T-cell (primary cell): ENCODE measurements at places on chromosomes 5 and 9.

DNA sequence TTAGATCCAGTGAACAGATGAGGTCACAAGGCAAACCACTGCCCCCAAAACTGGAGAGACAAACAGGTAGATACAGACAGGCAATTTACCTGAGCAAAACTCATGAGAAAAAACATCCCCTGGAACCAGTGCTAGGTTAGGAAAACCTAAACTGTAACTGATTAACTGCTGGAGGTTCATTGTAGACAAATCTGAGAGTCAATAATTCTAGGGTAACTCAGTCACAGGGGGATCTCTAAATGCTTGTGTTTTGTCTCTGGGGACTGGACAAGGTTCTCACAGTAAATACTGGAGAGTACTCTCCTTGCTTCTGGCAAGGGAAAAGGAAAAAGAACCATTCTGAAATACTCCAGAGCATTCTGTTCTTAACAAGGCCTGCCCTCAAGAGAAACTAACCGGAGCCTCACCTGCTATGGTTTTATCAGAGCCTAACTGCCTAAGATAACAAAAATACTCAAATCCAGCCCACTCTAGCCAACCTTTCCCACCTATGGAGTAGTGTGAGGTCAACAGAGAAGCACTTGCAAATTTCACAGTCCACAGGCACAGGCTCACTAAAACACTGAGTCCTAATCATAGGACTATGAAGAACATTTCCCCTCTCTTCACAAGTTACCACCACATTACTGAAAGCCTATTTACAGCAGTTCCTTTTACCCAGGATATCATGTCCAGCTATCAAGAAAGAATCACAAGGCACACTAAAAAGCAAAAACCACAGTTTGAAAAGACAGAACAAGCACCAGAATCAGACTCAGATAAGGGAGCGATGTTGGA lies 139.9 kb upstream of the ACOT12 start:
- no peak for DNase-seq

- no peak for DNase-seq
These were observed 207.6 kb upstream of the DMRTA1 start for GRCh38 chr9:22238809-22239684.

- no peak for DNase-seq
These were observed 207.1 kb upstream of the VLDLR start for GRCh38 chr9:2414465-2414864.

GRCh38 chr5:55758231-55758630 lies 20.4 kb downstream of the DDX4 start:
- DNase-seq: no peak

DNA sequence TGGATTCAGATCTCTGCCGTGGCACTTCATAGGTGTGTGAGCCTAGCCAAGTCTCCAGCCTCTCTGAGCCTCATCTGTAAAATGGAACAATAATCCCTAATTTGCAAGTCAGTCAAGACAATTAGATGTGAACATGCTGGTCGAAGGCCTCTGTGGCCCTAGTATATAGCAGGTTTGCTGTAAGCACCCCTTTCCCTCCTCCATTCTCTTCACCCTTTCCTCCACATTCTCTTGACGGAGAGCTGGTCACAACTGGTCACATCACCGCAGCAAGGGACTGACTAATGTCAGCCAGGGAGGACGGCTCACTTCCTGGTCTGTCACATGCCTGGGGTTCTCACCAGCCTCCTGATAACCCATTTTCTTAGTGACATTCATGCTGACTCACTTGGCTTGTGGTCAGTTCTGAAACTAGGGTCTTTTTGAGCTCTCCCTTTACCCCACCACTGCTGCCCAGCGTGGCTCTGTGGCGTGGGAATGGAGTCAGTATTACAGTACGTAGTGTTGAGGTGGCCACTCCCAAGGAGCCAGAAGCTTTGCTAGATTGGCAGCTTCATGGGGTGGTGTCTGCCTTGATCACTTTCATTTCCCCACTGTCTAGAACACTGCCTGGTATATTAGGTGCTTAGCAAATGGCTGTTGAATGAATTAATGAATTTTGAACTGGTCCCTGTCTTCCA lies 47.8 kb downstream of the ERGIC1 start:
- DNase-seq: no peak
